Fibroblast of lung (primary cell): ENCODE measurements at places on chromosomes 7 and 10.

- DNase-seq = no peak
Measured at GRCh38 chr10:57320416-57320815, 947.3 kb downstream of the IPMK start.

- DNase-seq = no peak
Measured at GRCh38 chr10:24721229-24722106, 2.2 kb downstream of the ARHGAP21 start.

DNA sequence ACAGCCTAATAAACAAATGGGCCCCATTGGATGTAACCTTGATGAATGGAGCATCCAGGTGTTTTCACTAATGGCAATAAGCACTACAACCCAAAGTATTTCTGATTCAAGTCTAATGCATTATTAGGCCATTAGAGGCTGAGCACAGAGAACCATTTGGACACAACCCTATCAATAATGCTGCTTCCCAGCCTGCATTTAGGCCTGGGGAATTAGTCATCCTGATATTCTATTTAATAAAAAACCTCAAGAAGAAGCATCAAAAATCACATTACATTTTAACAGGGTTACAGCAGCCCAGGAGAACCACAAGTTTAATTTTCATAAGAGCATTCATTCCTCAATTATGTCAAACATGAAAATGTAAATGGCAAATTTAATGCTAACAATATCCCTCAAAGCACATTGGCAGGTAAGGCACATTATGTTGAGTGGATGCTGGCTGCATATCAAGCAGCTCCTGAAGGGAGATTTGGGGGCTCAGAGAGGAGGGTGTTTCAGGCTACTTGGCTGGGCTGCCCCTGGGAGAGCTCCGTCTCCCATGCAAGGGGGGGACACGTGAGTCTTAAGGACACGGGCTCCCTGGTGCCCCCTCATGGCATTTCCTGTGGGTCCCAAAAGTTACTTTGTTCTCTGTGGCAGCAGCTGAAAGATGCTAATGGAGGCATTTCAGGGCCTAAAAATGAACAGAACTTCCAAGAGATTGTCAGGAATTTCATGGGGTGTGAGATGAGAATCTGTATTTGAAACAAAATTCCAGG, 143.4 kb downstream of the HERPUD2 start:
- no peak for DNase-seq

- DNase-seq = peak; percentile 57
Measured at GRCh38 chr7:81128011-81128410, 209.2 kb upstream of the SEMA3C start.

- DNase-seq = peak; percentile 65
Measured at GRCh38 chr10:88379575-88379974, 203.5 kb downstream of the RNLS start.

DNA sequence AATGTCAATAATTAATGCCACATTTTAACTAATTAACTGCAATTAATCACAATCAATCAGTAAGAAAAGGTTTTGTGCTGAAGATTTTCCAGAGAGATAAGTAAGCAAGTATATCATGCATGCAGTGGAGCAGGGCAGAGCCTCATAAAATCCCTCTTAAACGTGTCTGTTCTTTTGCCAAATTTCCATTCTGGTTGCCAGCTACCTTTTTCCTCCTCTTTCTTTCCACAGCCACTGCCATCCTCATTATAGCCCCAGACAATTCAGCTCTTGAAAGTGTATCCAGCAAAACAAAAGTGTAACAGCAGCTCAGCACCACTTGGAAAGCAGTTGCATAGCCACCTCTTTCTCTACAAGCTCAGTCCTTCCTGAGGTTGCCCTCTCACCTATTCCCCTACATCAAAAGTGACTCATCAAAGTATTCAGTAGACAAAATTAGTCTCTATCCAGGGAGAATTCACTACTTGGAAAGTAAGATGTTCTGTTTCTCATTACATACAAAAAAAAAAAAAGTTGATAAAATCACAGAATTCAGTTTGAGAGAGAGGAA, 26.9 kb upstream of the EPHB6 start:
- no peak for DNase-seq

DNA sequence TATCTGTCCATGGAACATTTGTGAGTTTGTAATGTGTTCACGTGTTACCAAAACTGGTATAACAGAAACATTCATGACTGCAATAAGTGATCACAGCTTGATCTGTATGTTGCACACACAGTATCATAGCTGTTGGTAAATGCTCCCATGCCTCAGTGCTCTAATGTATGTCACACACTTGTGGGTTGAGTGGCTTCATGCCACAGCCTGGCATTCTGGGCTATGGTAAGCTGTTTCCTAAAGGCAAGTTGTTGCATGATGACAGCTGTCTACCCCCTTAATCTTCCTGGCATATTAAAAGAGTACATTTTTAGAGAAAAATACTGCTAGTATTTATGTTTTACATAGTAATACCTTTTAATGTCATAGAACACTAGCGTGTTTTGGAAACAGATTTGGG, 35.2 kb downstream of the PRPF18 start:
- no peak for DNase-seq

DNA sequence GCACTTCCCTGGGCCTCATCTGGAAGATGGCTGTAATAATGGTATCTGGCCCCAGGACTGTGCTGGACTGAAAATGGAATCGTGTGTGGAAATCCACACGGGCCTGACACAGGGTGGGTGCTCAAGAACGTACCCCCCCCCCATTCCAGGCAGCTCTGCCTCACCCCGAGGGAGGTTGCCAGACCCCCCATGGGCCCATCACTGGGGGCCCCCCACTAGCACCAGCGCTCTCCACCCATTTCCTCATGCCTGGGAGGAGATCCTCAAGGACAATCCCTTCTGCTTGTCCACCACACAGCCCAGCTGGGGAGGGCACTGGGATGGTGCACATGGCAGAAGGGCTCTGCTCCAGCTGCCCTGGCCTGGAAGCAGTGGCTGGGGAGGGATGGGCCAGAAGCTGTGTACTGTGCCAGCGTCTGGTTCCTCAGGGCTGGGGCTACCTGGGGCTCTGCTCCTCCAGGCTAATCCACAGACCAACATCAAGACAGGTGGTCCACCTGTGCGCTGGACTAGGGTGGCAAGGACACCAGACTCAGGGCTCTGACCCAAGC, 55.4 kb downstream of the CAMK2B start:
- no peak for DNase-seq

GRCh38 chr10:78568620-78569019, 500.1 kb upstream of the ZMIZ1 start:
- no peak for DNase-seq

- peak; percentile 55 for DNase-seq
Measured at GRCh38 chr10:28722065-28722803, 44.9 kb downstream of the BAMBI start.

DNA sequence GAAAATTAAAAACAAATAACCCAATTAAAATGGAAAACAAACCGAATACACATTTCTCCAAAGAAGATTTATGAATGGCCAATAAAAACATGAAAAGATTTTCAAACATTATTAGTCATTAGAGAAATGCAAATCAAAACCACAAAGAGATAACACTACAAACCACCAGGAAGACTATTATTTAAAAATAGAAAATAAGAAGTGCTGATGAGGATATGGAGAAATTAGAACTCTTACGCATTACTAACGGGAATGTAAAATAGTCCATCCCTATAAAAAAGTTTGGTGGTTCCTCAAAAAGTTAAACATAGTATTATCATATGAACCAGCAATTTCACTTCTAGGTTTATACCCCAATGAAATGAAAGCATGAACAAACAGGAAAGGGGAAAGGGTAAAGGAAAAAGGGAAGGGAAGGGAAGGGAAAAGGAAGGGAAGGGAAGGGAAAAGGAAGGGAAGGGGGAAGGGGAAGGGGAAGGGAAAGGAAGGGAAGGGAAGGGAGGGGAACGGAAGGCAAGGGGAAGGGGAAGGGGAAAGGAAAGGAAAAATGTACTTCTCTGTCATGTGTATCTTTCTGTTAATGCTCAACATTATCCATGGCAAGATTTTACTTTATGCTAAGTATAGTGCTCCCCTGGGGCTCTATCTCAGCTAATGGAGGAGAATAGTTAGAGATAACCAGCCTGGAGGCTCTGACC, 125.3 kb upstream of the RSU1 start:
- no peak for DNase-seq

DNA sequence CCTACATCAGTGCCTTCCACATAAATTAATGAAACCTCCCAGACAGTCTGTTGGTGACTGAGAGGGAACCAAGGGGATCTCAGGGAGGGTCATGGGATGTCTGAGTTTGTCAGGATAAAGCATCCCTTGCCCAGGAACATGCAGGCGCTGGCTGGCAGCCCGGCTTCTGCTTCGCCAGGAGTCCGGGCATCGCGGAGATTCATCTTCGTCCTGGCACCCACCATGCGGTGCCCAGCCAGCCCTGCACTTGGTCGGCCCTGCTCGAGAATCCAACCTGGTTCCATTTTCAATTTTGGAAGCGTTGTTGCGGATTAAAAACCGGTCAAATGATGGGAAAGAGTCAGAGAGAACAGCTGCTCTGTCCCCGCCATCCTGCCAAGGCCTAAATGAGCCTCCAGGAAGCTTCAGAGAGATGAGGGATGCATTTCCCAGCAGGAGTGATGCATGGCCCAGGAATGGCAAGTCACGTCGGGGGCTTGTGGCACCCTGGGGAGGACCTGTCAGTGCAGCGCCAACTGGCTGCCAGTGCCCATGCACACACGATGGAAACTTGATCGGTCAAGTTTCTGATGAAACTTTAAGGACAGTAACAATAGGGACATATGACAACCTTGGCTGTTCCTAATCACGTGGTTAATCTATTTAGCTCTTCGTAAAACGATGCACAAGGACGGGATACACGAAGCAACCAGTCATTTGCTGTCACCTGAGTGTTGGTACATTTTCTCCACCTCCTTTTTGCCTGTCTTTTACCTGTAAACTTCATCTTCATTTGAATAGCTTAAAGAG, 260.8 kb upstream of the MKI67 start:
- no peak for DNase-seq

DNA sequence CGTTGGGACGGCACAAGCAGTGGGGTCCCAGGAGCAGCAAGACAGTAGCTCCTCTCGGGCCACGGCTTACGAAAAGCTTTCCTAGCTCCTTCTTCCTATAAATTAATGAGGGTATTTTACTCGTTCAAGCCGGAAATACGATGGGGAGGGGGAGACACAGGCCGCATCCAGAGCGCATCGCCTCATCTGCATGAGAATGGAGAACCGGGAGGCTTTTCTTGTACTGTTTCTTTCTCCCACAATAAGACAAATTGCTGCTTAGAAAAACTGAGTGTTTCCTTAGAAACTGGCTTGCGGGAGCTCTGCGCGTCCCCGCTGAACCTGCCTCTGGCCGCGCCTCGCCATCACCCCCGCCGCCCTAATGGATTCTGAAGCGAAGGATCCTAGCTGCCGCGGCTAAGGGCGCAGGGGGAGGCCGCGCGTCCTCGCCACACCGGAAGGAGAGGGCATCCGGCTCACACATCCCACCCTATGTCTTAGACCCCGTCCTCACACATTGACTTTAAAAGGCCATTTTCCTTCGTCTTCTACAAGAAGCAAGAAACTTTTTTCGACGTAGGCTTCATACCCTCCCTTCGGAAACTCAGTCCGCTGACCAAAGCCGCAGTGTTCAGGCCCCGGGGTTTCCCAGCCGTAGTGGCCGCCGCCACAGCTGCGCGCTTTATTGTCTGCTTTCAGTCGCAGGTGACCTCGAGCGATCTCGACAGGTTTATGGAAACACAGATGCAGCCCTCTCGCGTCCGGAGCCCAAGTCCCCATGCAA, 8.8 kb downstream of the NXPH1 start:
- DNase-seq = no peak

DNA sequence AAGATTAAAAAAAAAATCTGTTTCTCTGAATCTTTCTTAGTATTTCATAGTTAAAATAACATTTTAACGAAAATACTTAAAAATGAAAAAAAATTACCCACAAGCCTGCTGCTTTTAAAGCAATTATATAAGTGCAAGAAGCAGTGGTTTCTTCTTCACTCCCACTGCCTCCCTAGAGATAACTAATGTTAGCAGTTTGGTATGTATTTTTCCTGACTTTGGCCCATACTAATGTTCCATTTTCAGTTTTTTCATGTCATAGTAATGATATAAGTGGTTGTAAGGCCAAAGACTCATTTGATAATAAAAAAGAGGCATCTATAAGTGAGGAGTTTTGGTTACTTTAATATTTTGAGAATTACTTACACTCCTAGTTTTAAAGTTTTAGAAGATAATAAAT, 24.3 kb upstream of the LAMB1 start:
- no peak for DNase-seq

GRCh38 chr7:73423519-73424488, 9.8 kb upstream of the FZD9 start:
- DNase-seq = peak; percentile 23

- DNase-seq = no peak
Measured at GRCh38 chr7:112646783-112647182, 143.4 kb downstream of the TMEM168 start.

- DNase-seq = no peak
Measured at GRCh38 chr10:125061557-125062226, 98.7 kb downstream of the CTBP2 start.

- peak; percentile 76 for DNase-seq
Measured at GRCh38 chr10:46028584-46029460, 1.6 kb downstream of the NCOA4 start.

- DNase-seq = no peak
Measured at GRCh38 chr10:34751272-34751671, 63.8 kb downstream of the PARD3 start.

- no peak for DNase-seq
Measured at GRCh38 chr10:71561003-71561574, 158.5 kb downstream of the C10orf105 start.

GRCh38 chr10:7915923-7916536, 97.7 kb downstream of the TAF3 start:
- DNase-seq = peak; percentile 29

- DNase-seq = peak; percentile 29
Measured at GRCh38 chr7:3399858-3400257, 98.8 kb downstream of the SDK1 start.

DNA sequence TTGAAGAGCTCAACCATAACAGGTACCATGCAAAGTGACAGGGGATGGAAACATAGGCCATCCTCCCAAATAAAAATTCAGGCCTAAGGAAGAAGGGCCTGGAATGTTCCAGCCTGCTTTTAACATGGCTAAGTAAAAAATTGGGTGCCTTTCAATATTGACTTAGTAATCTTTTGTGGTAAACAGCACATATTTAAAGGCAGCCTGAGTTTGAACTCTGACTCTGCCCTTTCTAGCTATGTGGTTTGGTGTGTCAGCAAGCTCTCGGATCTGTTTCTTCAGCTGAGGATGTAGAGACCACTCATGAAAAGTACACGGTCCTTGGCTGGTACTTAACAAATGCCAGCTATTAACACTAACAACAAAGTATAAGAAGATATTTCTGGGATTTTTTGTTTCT, 191.8 kb upstream of the CDCA7L start:
- DNase-seq = peak; percentile 80

GRCh38 chr7:137235434-137235833, 108.1 kb downstream of the PTN start:
- DNase-seq = no peak

- DNase-seq = no peak
Measured at GRCh38 chr7:101874028-101874427, 56.6 kb downstream of the CUX1 start.

DNA sequence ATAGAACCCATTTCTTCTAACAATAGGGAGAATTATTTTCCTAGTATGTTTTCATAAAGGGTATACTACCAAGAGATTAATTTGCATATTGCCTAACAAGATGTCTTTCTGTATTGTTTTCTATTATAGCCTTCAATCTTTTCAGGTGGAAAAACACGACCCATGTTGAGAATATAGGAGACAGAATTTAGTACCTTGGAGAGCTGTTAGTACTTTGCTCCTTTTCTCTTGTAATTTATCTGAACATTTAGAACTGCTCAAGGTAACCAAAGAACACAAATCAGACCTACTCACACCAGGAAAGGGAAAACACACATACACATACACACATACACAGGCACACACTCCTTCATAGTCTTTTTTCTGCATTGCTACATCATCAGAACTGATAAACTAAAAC, 7.8 kb upstream of the TRDMT1 start:
- no peak for DNase-seq

- DNase-seq = no peak
Measured at GRCh38 chr7:13257661-13258060, 570.2 kb downstream of the ARL4A start.
